ENCODE measurements at places on chromosomes 7 and 10.

GRCh38 chr10:3676564-3676963 lies 108.4 kb downstream of the KLF6 start:
- DNase-seq: no peak

- DNase-seq: peak; percentile 61
Measured at GRCh38 chr7:93902777-93903423, 3.5 kb upstream of the GNGT1 start.

DNA sequence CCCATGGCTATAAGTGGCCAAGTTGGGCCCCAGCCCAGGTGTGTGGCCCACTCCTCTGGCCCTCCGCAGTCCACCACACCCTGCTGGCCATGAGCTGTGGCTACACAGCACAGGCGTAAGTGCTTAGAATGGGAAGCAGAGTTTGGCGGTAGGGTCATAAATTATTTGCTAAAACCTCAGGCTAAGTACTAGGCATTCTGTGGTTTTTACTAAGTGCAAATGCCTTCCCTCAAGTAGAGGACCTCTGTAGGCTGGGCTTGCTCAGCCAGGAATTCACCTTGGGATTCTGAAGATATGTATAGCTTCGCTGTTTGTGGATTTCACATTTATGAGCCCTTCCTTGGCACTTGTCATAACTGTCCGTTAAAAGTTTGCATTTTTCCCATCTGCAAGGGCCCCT lies 44.8 kb upstream of the LOXL4 start:
- DNase-seq: no peak

DNA sequence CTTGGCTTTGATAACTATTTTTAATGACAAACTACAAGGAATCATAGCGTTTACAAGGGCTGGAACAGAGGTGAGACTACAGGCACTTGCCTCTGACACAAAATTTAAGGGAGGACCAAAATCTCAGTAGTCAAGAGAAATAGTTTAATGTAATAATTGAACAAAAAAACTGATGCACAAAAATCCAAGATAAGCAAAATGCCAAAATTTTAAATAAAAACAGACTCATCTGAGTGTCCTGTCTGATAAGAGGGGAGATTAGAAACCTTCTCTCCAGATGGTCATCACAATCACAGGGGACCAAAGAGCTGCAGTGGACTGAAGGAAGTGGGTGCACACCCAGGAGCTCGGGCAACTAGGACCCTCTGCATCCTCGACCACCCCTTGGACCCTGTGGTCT lies 70.5 kb downstream of the PARD3 start:
- DNase-seq: no peak

GRCh38 chr7:69349291-69349690 lies 249.0 kb upstream of the AUTS2 start:
- no peak for DNase-seq

- no peak for DNase-seq
Measured at GRCh38 chr7:69808391-69808790, 210.1 kb downstream of the AUTS2 start.

DNA sequence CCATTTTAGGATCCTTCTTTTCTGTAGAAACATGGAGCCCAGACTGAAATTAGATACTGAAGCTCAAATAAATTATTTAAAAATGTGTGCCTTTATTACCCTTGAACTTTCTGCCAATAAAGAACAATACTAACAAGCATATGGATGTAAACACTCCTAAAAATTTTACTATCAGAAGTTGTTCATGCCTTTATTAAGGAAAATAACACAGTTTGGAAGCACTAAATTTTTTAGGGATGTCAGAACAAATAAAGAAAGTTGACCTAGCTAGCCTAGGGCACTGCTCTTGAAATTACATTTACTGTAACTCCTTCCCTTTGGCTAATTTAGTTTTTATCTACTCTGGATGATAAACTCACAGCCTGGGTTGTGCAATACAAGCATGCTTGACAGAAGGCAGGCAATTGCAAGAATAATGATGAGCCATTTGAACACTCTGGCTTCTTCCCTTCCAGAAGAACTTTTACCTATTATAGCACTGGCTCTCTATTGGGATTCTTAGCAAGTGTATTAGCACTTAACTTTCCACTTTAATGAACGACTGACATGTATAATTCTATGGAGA lies 351.7 kb upstream of the C7orf33 start:
- DNase-seq: no peak

DNA sequence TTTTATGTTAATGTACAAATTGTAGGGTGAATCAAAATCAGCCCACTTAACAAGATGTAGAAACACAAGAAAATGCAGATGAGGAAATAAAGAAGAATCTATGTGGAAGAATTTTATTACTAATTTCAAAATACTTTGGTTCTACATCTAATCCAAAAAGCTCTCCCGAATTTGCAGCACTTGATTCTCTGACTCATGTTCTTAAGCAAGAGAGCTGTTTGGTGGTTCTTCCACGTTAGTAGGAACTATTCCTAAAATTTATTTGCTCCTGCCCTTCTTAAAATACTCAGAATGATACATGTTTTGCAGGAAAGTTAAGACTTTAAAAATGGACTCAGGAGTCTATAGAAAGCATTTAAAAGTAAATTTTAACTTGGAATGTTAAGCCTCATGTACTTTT lies 91.8 kb downstream of the ZMYND11 start:
- DNase-seq: no peak

GRCh38 chr10:86653379-86653778 lies 968 bp upstream of the OPN4 start:
- DNase-seq: no peak

DNA sequence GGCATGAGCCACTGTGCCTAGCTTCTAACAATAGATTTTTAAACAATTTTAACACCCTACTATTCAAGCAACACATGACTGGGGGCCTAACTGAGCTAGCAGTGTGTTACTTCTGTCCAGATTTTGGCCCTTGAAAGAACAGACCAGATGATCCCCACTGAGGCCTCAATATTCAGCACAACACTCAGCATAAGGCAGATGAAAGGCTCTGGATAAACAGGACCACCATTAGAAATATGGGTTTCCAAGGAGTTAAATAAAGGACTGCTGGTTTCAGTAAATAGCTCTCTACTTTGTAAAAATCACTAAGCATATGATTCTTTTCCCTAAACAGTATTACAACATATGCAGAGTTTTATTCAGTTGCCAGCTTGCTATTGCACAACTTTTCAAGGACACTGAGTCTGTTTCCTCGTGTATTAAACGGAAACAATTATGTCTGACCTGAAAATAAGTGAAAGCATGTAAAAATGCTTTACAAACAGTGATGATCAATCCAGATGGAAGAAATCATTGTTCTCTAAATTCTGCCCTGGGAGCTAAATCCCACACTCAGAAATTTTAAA lies 23.8 kb upstream of the FZD1 start:
- no peak for DNase-seq

DNA sequence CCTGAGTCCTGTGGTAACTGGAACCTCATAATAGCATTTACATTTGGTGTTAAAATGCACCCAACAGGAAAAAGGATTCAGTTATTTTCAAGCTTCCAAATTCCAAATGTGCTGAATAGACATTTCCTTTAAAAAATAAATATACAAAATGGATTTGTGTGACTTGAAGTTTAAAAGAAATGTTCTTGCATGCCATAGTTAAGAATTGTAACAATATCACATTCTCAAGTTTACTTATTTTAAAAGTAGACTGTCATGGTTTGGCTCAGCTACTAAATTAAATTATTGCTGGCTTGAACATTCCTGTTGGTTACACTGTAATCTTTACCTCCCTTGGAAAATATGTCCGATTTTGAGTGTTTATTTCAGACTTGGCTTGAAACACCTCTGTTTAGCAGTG lies 31.5 kb downstream of the BICC1 start:
- DNase-seq: no peak
